ENCODE measurements at places on chromosomes 5 and 9.

DNA sequence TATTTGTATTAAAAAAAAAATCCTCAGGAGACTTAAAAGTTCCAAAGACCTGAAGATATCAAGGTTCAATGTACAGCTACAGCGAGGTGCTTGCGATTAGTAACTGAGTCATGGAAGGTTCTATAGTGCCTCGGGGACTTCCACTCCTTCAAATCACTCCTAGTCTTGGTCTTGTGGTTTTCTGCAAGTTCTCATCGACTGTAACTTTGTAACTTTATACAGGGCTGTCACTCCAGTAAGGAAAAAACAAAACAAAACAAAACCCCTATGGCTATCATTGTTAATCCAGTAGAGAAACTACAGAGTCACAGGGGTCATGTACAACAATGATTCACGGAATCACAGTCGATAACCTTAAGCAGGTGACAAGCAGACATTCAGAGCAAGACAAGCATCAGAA lies 39.8 kb upstream of the SELENOP start:
- DNase-seq = no peak

GRCh38 chr5:147752033-147752432 lies 30.5 kb downstream of the JAKMIP2 start:
- no peak for DNase-seq

DNA sequence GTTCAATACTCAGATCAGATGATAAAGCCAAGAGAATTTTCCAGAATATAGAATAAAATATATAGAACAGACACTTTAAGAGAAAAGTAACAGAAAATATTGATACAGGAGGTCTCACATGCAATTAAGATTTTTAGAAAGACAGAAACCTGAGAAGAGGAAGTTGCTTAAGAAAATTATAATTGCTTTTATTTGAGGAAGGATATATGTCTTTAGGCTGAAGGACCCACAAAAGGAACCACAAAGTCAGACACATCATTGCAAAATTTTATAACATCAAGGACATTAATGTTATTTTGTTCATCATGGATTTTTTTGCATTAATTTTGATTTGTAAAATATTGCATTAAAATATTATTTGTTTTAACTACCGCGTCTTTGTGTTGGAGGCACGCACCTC lies 141.5 kb downstream of the FSTL4 start:
- no peak for DNase-seq

DNA sequence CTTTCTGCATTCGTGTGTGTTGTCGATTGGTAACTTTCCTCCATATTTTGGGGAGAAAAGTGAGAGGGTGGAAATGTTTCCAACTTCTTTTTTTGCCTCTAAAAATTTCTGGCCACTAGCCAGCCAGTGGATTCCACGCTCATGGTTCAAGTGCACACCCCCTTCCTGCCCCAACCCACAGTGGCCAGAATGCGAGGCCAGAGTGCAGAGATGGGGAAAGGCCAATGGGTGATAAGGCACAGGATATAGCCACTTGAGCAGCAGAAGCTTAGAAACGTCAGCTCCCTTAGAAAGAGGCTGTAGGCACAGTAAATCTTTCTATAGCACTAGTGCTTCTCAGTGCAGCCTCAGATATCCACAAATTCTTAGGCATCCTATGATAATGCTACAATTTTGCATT lies 75.8 kb upstream of the ADRB2 start:
- DNase-seq = no peak

DNA sequence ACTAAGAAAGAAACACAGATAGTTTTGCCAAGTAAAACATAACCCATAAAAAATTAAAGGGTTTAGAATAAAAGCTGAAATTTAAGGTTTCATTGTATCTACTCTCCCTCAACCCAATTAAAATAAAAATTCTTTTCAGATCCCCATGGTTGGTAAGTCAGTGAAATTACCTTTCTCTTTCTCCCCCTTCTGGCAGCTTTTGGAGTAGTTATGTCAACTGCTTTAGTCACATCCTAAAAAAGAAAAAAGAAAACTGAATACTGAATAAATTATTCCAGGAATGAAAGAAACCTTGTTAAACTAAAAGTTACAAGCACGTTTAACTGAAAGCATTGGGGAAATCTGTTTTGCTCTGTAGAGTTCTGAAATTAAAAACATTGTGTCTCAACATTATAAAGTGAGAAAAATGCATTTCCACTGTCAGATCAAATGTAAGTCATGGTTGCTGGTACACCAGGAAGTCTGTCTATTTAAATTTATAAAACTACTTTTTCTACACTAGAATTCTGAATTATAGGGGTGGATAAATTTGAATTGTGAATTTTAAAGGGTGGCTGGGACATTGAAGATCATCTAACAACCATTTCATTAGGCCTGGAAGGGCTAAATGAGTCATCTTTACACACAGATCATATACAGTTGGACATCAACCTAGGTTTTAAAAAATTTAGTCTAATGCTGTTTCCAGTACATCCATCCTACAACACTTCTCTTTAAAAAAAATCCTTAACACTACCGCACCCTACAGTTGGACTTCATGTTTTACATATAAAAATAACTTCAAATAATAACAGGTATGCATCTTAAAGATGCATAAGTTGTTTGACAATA lies 24.7 kb downstream of the PSIP1 start:
- no peak for DNase-seq

- no peak for DNase-seq
These were observed 4.0 kb downstream of the FAM169A start for GRCh38 chr5:74862221-74862620.

DNA sequence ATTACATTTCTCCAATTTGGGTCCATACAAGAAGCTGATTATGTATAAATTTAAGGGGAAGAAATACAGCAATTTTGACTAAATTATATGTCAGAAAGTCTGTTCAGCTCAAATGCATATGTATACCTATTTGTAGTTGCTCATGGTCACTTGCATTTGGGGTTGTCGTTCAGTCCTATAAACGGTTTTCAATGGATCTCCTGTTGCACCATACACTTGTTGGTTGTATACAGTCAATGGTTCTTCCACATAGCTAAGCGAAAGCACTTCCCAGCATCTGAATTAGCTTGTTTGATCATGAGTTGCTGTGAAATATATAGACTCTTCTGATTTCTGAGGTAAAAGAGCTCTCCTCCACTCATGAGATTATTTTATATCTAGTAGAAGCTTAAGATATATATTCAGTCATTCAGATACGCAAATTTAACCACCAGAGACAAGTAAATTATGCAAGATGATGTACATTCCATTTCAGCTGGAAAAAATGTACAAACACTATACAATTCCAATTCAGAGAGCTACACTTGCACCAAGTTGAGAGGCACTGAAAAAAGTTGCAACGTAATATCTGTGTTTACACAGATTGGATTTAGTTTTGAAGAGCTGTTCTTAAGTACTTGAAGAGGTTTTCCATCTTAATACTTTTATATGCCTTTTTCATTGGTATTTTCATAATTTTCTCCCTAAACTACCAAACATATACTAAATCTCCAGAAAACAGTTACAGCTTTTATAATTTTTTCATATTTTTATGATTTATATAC lies 64.4 kb upstream of the POU5F2 start:
- DNase-seq = no peak

GRCh38 chr5:142800776-142801494 lies 30.8 kb downstream of the ARHGAP26 start:
- no peak for DNase-seq

DNA sequence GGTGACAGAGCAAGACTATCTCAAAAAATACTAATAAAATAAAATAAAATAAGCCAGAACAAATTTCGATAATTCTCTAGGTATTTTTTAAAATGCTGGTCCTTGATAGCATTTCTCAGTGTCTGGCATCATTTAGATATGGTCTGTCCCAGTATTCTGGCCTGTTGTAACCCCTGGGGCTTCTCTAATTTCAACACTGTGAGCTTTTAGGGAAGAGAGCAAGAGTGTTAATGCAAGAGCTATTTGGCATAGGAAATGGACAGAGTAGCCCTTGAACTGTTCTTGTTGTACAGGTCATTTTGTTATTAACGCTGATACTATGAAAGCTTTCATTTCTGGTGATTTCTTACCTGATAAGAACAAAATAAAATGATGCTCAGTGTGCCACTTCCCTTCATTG lies 112.2 kb upstream of the ZNF608 start:
- no peak for DNase-seq

DNA sequence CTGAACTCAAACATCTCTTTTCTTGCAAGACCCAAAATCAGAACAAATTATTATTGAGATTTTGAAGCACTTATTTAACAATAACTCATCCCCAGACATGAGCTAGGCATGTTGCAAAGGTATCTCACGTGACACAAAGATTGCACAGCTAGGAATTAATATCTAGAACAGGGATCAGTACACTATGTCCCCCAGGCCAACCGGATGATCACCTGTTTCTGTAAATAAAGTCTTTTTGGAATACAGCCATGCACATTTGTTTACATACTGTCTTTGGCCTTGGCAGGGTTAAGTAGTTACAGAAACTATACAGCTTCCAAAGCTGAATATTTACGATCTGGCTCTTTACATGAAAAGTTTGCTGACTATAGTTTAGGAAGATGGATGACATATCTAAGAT lies 287.7 kb downstream of the ACTL7B start:
- no peak for DNase-seq

- no peak for DNase-seq
These were observed 34.9 kb downstream of the TENT4A start for GRCh38 chr5:6748142-6748541.

GRCh38 chr9:130368631-130369103 lies 76.1 kb upstream of the ASS1 start:
- DNase-seq = peak; percentile 2

- no peak for DNase-seq
These were observed 63.5 kb upstream of the MOCS2 start for GRCh38 chr5:53173083-53173482.

GRCh38 chr5:136814619-136815378 lies 449.5 kb upstream of the TRPC7 start:
- no peak for DNase-seq

DNA sequence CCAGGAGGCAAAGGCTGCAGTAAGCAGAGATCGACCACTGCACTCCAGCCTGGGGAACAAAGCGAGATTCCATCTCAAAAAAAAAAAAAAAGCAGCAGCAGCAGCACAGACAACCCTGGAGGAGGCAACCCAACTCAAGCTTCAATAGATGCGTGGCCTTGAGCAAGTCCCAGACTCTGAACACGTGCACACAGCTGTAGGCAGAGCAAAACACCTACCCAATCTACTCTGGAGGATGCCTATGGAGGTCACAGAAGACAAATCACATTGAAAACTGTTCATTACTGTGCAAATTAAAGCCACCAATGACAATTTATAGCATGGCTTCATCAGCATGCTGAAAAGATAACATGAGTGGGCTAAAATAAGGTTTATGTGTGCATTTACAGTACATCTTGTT lies 7.2 kb downstream of the TLE1 start:
- no peak for DNase-seq

Measured in stimulated activated CD4-positive, alpha-beta T cell treated with anti-CD3 and anti-CD28 coated beads, Interleukin-1b, Interleukin-23, amount 100 ng/mL, for 4 hours (primary cell).